ENCODE measurements at places on chromosomes 7 and 10.

GRCh38 chr10:18577823-18578685, 73.3 kb downstream of the NSUN6 start:
- no peak for DNase-seq

GRCh38 chr7:133025056-133025455, 56.8 kb downstream of the CHCHD3 start:
- no peak for DNase-seq

- DNase-seq = no peak
Observed at GRCh38 chr10:30542895-30543288, 86.7 kb downstream of the LYZL2 start.

- no peak for DNase-seq
Observed at GRCh38 chr7:33725111-33726025, 180.0 kb upstream of the BMPER start.

- DNase-seq = no peak
Observed at GRCh38 chr10:89120931-89121763, 86.0 kb downstream of the CH25H start.

GRCh38 chr7:36180121-36180520, 27.1 kb downstream of the EEPD1 start:
- no peak for DNase-seq

GRCh38 chr10:109845308-109845707, 78.0 kb downstream of the XPNPEP1 start:
- no peak for DNase-seq

DNA sequence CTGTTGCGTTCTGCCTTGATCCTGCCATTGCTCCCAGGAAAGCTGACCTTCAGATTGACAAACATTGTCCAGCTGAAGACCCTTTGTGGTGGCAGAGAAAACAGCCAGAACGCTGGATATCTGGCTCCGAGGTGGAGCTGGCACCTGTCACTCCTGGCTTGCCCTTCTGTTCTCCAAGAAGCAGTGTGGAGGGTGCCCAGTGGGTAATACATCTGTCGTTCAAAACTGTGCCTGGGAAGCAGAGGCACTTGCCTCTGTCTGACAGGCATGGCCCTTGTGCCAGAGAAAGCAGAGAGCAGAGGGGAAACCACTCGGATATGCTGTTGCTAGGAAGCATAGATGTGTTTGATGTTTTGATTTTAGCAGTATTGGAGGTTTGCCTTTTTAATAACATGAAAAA, 231.4 kb downstream of the BMPER start:
- no peak for DNase-seq

DNA sequence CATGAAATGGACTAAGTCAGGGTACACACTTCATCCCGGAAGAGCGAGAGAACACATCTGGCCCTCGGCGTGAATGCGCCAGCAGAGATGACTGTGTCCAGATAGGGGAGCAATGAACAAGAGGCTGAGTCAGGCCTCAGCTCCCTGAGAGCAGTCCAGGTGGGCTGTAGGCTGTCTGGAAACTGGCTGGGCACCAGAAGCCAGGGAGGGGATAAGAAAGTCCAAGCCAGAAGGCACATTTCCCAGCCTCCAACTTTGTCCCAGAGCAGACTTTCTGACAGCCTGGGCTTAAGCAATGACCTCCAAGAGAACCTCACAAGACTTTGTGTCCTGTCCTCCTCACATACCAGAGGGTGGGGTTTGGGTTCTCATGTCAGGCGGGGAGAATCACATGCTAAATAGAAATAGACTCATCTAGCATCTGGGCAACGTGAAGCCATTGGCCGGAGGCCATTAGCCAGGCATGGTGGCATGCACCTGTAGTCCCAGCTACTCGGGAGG, 157.2 kb downstream of the ARHGAP12 start:
- DNase-seq = no peak

- no peak for DNase-seq
Observed at GRCh38 chr7:134565643-134566136, 16.8 kb downstream of the AKR1B15 start.

DNA sequence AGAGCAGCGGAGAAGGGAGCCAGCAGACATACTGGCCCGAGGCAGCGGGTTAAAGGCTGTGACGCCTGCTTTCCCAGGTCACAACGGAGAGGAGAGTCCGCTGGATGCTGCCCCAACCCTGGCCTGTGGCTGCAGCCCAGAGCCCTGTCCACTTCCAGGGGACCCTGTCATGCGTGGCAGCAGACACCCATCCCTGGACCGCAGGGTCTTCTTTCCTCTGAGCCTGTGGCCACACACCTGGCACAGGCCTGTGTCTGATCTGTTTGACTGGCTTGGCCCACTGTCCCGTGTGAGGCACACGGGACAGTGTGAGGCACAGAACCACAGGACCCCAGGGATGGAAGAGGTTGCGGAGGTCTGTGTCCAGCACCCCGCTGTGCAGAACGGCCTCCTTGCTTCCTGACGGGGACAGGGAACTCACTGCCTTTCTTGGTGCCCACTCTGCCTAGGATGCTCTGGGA, 42.4 kb downstream of the INSIG1 start:
- DNase-seq = no peak

- no peak for DNase-seq
Observed at GRCh38 chr7:134809616-134810015, 30.2 kb downstream of the CALD1 start.

DNA sequence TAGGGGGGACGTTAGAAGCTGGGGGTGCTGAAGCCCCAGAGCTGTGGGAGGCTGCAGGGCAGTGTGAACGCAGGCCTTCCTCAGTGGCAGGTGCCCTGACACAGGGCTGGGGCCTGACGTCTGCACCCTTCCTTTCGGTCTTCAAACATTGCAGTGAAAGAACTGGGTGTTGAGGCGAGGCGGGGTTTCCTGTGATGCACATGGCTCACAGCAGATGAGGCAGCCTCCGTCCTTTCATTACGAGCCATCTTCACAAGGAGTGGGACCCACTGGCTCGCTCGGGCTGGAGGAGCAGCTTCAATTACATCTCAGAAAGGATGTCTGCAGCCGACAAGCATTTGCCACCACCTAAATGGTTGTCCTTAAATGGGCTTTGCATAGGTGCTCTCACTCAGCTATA, 180.3 kb upstream of the SHH start:
- DNase-seq = no peak

- no peak for DNase-seq
Observed at GRCh38 chr10:78712147-78712546, 356.6 kb upstream of the ZMIZ1 start.

GRCh38 chr10:23826421-23826820, 382.5 kb upstream of the KIAA1217 start:
- no peak for DNase-seq

- DNase-seq = no peak
Observed at GRCh38 chr7:2011266-2012043, 221.3 kb downstream of the MAD1L1 start.

DNA sequence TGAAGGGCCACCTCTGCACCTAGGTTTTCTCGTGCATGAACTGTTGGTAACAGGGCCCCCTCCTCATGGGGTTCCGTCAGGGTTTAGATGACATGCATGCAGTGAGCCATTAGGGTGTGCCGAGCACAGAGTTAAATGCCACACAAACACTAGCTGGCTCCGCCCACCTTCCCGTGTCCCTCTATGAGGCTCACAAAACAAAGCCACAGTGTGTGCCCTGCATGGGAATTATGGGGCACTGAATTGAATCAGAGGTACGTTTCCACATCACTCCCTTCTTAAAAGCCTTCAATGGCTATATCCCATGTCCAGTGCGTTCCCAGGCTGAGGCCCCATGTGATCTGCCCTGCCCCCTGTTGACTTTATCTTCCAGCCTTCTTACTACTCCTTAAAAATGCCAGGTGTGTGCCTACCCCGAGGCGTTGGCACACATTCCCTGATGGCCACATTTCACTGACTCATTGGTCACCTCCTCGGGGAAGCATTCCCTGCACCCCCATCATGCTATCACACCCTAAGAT, 35.7 kb downstream of the GSDME start:
- no peak for DNase-seq

- DNase-seq = no peak
Observed at GRCh38 chr7:129835569-129835968, 117.2 kb downstream of the UBE2H start.

DNA sequence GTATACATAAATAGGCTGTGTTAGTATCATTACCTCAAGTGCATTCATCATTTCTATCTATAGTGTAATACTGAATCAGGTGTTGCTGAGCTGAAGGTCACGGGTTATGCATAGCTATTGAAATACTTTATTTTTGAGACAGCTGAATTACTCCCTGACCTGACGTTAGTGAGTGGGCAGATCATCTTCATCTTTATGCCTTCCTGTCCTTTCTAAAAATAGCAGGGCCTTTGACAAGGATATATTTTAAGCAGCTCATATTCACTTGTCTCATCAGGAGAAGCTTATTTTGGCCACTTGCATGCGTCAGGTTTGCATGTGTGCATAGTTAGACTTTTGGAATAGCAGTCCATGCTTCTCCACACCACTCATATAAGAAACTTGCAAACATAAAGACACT, 63.6 kb upstream of the DKK1 start:
- DNase-seq = no peak

- DNase-seq = no peak
Observed at GRCh38 chr10:73043766-73044377, 52.8 kb downstream of the P4HA1 start.

DNA sequence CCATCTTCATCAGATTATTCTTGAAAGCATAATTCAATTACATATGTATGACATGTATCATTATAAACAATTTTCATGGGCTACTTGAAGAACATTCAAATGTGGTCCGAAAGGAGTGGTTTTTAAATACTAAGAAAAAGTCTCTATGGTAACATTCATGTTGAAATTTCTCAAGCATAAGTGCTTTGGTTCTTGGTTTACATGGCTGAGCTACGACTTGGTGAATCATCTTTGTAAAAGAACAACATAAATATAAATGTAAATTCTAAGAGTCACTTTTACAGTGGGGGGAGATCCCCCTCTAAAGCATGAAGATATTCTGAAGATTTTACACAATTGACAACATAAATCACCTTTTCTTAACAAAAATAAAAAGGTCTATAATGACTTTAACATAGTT, 118.6 kb downstream of the MAGI2 start:
- DNase-seq = no peak

DNA sequence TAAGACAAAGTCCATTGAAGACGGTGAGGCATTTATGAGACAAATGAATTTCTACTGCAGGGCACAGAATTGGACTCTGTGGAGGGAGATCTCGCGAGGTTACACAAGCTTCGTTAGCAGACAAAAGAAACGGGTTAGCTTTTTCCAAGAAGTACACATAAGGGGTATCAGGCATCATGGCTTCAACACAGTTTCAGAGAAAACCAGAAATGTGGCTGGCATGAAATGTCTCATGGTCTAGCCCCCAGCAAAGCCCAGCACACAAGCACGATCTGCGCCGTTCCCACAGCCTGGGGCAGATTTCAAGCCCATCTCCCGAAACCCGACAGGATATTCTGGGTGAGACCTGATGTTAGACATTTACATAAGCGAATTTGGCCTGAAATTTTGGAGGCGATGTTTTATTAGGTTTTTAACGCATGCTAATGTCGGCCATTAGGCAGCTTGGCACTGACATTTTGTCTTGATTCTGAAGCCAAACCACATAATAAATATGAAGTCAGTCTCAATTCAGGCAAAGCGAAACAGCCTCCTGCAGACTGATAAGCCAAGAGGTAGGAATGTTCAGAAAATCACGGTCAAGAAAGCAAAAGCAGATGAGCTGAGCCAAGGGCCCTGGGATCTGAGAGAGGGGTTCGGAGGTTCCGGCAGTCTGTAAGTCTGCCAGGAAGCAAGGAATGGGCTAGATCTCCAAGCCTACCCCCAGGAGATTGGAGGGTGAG, 240.5 kb downstream of the PRPF18 start:
- DNase-seq = peak; percentile 60

DNA sequence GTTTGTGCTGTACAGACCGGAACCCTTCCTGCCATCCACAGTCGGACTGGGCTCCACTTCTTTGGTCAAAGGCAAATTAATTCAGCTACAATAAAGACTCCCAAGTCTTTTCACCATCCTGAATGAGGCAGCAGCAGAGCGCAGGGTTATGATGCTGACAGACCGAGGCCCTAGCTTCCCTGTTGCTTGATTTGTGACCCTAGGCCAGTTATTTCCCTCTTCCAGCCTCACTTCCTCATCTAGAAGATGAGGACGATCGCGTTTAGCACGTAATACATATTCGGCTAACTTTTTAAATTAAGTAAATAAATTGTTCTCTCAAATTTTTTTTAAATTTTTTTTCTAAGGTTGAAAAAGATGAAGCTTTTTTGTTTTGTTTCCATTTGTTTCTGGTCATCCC, 18.1 kb downstream of the ADRB1 start:
- DNase-seq = no peak

DNA sequence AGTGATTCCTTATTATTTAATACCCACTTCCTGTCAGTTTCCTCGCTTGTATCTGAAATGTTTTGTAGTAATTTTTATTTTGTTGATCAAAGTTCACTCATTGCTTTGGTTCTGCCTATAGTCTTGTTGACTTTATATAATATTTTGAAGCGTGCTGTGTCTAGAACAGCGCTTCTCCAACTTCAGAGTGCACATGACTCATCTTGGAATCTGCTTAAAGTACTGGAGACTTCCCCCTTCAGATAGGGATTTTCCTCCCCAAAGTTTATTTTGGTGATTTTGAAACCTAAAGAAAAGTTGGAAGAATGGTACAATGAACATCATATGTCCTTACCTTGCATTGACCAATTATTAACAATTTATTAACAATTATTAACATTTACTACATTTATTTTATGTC, 5.8 kb downstream of the COMTD1 start:
- DNase-seq = no peak
